ENCODE measurements at places on chromosomes 7 and 10.

DNA sequence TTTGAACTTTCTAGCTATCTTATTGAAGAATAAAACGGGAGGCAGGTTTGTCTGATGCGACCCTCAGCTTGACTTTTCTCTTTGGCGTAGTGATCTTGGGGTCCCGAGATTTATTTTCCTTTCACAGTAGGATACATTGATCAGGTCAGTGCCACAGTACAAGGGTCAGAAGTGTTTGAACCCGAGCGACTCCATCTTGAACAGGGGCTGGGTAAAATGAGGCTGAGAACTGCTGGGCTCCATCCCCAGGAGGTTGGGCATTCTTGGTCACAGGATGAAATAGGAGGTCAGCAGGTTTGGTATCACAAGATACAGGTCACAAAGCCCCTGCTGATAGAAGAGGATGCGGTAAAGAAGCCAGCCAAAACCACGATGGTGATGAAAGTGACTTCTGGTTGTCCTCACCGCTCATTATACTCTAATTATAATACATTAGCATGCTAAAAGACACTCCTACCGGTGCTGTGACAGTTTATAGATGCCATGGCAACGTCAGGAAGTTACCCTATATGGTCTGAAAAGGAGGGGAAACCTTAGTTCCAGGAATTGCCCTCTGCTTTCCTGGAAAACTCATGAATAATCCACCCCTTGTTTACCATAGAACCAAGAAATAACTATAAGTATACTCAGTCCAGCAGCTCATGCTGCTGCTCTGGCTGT, 3.0 kb upstream of the TECPR1 start:
- no peak for DNase-seq

DNA sequence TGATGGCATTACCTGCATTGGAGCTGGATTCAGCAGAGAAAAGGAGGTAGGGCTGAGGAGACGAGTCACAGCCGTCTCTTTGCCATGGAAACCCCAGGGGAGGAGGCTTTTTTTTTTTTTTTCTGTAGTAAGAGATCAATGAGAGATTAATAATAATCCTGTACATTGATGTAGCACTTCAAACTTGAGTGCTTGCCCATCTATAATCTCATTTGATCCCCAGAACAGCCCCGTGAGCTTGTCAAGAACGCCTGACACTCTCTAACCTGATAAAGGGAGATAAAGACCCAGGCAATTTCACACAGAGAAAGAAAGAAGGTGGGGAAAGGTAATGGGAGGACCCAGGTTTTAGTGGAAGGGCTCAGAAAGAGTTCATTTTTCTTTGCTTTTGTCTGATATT, 195.2 kb upstream of the FOXK1 start:
- DNase-seq: no peak

DNA sequence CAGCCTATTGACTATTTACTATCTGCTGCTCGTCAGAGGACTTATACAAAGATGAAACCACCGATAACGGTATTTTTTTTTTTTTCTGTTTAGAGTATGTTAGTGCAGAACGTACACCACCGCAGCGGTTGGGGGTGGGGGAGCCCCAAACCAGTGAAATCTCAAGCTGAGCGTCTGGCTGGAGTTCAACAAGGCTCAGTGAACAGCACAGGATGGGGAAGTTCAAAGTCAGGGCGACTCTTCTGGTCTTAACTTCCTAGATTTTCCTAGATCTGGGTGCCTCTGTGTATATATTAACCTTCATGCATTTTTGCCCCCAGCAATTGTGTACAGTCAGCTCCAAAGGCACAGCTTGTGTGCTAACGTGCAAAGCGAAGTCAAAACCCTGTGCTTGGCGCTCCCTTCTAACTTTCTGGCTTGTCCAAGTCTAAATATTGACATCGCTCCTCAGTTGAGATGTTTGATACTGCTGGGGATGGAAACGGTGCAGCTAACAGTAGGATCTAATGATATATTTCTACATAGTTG, 1.1 kb downstream of the RHOBTB1 start:
- no peak for DNase-seq

DNA sequence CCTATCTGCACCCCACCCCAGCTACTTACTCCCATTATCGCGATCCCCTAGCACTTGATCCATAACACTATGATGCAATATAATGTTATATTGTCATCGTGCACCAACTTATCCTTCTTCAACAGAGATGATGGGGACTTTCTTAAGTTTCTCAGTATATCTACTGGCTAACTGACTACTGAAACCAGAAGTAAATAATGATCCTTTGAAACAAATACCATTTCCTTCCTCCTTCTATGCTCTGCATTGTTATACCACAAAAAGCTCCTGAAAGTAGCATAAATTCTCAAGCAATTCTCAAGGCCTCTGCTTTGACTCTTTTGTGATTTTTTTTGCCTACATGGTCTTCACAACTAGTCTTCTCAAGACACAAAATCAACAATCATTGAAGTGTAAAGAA, 68.9 kb downstream of the HTR7 start:
- DNase-seq: no peak

GRCh38 chr7:134248196-134248595, 68.5 kb downstream of the SLC35B4 start:
- DNase-seq: no peak

DNA sequence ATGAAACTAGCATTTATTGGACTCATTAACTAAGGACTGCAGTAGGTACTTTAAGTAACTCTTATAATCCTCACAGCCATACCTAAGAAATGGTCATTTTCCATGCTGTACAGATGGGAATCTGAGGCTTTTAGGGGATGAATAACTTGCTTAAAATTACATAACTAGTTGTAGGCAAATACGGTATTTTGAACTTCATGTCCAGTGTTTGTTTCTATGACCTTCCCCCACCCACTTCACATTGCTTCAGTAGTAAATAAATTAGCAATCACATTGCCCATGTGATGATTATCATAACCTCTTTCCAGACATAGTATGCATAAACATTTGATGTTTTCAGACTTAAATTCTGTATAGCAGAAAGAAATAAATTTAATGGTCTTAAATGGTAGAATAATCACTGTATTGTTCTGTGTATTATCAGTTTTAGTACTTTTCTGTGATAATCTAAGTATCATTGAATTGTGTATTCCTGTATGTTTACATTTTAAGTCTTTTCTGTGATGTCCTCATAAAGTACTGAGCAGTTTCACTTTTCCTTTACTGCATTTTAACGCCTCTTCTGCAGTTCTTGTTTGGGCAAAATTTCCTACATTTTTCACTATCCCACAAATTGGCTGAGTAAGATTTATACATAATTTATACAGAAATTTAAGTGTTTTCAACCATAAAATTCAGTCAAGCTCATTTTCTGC, 48.3 kb downstream of the ANKIB1 start:
- no peak for DNase-seq

GRCh38 chr7:43119371-43120075, 7.1 kb downstream of the HECW1 start:
- no peak for DNase-seq

- DNase-seq: no peak
Measured at GRCh38 chr10:109894516-109894915, 28.8 kb downstream of the XPNPEP1 start.

- DNase-seq: no peak
Measured at GRCh38 chr7:92739091-92739490, 97.3 kb downstream of the CDK6 start.

DNA sequence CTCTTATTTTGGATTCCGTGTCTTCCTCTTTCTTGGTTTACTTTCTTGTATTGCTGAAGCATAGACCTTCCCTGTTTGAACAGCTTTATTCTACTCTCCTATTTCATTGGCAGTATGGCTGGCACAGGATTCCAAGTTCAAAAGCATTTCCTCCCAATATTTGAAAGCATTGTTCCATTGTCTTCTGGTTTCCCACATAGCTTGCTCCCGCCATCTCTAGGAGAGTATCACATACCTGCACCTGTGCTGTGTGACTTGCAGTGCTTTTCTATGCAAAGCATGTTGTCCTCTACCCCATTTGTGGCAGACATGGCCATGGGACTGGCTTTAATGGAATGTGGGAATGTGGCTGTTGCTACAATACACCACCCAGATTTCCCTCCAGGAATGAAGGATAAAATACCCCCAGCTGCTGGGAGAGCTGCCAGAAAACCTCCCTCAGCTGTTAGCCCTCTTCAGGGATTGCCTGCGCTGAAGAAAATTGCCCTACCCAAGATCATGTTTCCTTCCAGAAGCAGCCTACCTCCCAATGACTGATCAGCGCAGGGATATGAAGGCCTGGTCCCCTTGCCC, 6.9 kb upstream of the MYOF start:
- no peak for DNase-seq

DNA sequence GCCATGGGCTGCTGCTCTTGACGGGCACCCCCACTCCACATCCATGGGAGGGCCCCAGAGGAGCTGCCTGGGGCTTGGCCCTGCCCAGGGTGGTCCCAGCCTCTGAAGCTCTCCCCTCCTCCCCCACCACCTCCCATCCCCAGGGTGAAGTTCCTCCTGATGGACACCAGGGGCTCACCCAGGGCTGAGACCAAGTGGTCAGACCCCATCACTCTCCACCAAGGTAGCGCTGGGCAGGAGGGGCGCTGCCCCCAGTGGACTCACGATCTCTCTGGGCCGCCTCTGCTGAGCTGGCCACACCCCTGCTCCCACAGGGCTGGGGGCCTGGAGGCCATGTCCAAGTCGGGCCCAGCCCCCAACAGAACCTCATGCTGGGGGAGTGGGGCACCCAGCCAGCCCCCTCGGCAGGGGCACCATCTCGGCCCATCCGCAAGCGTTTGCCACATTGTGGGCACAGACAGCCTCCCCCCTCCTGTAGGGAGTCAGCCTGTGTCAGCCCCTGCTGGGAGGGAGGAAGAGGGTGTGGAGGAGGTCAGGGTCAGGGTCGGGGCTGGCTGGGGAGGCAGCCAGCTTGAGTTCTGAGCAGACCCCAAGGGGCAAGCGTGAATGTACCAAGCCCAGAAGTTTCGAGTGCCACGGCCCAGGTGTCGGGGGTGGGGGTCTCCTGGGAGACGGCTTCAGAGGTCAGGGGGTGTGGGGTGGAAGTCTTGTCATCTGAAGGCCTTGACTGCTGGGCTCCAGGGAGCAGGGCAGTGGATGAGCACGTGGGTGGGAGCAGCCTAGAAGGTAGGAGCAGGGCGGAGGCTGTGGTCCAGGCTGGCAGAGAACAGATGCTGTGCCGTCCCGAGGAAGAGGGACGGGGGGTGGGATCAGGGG, 2.8 kb downstream of the UPK3B start:
- DNase-seq: peak; percentile 68

- DNase-seq: no peak
Measured at GRCh38 chr10:12055732-12056131, 13.0 kb upstream of the DHTKD1 start.

DNA sequence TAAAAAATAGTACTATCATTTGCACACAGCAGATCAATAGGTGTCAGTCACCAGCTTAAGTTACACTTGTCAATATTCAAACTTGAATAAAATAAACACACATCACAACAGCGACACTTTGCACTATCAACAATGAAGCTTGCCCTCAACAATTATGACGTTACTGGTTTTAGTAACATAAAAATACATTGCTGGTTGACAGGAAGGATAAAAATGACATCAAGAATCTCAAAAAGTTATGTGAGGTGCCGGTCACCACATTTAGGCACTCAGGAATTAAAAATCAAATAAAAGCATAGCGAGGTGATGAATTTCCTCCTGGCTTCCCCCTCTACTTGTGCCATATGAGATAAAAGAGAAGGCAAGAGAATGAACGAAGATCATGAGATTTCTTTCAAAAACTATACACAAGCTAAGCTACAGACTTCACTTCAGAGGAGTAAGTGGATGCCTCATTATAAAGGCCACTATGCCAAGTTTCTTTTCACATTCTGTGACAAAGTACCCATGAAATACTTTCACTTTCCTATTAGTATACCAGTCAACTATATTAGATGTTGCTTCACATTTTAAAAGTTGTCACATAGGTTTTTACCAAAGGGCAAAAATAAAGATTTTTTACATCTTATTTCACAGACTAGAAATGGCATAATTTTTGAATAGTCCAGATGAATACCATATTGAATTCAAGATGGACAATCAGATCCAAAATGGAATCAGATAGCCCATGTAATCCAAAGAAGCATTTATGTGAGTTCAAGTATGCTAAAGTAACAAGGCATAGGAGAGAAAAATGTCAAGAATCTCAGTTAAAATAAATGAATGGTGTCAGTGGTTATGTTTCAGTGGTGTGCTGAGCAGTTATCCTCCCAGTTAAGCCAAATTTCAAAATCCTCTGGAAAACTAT, 3.6 kb downstream of the CCDC71L start:
- no peak for DNase-seq

DNA sequence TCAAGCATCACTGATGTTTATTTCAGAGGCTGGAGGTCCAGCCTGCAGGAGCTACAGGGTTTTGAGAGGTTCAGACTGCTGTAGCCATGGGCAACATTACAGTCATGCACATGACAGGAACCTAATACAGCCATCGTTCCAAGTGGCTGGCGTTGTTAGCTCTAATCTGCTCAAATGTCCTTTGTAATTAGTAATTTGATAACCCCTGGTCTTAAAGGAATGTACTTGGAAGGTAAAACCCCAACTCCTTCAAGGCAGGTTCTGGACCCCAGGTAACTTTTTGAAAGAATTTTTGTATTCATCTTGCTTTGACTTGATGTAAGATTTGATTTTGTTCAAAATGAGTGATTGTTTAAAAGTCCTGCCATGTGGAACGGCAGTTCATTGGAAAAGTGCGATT, 34.7 kb upstream of the FOXI2 start:
- DNase-seq: no peak

GRCh38 chr10:18144396-18144795, 4.2 kb downstream of the CACNB2 start:
- DNase-seq: no peak

GRCh38 chr10:75187961-75188426, 22.6 kb upstream of the VDAC2 start:
- DNase-seq: peak; percentile 55

GRCh38 chr7:97126483-97127171, 9.1 kb downstream of the SDHAF3 start:
- DNase-seq: no peak

DNA sequence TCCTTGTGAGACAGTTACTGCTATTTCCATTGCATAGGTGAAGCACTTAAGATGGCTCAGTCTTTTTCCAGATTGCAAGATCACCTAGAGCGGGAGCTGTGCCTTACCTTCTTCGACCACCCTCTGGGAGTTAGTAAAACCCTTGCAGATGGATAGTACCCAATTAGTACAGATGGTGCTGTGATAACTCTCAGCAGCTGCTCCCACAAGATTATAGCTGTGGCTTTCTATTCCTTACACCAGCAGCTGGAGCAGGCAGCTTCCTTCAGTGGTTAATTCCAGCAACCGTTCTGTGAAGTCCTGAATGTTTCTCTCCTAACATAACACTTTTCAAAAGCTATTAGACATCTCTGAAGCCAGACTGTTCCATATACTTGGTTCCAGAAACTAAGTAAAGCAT, 796.8 kb downstream of the XPNPEP1 start:
- no peak for DNase-seq

GRCh38 chr10:60707841-60708240, 70.4 kb upstream of the CDK1 start:
- DNase-seq: no peak

- DNase-seq: no peak
Measured at GRCh38 chr10:44788147-44789129, 122.7 kb upstream of the TMEM72 start.

DNA sequence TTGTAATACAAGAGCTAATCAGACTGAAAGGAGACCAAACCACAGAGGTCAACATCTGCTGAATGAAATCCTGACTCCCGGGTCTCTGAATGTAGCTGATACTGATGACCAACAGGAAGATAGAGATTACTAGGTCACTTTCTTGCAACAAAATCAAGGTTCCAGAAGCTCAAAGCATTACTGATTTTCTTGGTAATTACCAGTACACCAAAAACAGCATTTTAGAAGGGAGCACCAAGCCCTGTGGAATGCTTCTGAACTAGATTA, 177.7 kb downstream of the SLC25A13 start:
- DNase-seq: no peak

GRCh38 chr7:5824297-5824610, 42.8 kb upstream of the RNF216 start:
- no peak for DNase-seq
